ENCODE measurements at places on chromosomes 16 and 17.

DNA sequence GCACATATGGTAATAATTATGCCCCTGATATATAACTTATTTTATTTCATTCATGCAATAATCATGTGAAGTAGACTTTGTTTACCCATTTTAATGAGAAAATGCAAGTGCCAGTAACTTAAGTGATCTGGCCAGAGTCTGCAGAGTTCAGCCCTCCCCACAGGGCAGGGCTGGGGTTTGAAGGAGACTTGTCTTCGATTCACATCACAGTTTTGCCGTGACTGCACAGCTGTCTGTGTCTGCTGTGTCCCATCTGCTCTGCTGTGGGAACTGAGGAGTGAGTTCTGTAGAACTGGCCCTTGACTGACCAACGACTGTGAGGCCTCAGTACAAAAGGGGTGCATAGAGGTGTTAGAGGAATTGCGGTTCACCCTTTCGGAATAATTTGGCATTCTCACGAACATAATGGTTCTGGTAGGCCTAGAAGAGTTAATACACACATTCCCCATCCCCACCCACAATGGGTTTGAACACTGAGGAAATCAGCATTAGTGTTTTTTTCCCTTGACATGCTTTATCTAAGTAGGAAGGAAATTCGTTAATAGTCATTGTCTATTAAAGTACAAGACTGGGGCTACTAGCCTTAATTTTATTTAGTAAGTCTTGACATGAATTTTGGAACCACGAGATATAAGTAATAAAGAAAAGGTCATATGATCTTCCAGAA lies 113.6 kb upstream of the MON1B start:
- DNase-seq, result no peak

DNA sequence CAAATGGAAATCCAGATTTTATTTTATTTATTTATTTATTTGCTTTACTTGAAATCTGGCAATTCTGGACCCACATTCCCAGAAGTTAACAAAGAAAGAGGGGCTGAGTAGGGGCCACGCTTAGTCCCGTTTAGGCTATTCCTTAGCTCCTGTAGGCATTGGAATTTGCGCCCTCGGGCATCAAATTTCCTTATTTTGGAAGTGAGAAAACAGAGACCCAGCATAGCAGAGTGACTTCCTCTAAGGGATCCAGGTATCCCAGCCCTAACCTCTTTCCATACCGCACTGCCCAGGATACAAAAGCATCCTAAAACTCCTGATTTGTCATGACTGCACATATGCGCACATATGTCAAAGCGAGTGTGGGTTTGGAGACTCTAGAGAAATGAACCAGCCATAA lies 19.0 kb upstream of the SMG1 start:
- no peak for DNase-seq

GRCh38 chr16:12317121-12317810 lies 340.7 kb downstream of the SNX29 start:
- DNase-seq, result no peak

DNA sequence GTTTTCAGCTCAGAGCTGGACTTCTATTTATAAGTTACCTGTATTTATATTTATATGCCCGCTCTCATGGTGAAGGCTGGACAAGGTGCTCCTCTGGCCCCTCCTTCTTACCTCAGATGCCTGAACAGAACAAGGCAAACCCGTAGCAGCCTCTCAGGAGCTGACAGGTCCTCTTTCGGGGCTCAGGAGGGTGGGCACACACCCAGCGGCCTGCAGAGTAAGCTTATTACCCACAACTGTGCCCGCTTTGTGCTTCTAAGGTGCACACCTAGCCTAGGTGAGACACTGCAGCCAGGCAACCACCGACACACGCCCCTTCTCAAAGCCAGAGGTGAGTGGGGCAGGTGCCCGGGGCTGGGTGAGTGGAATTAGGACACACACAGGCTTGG lies 5.3 kb downstream of the NKIRAS2 start:
- DNase-seq, result no peak

- DNase-seq, result peak; percentile 1
Measured at GRCh38 chr17:55090079-55090492, 121.5 kb downstream of the STXBP4 start.

DNA sequence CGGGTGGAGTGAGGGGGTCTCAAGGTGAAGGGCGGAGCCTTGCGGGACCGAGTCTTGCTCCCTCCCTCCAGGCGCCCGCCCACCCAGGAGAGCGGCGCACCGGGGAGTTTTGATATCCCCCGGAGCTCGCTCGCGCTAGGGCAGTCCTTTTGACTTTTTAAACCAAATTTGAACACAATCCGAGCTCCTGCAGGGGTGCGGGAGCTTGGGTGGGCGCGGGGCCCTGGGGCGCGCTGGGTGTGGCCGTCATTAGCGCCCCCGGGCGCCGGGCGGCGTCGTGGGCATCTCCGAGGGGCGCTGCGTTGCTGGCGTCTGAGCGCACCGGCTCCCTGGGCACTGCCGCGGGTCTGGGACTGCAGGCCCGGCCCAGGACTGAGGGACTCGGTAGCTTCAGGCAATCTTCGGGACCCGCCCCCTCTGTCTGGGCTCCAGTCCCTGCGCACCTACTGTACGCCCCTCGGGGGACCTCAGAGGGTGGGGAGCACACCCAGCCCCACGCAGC lies 10.9 kb downstream of the MAF start:
- DNase-seq, result no peak

- DNase-seq, result no peak
Measured at GRCh38 chr16:88727871-88728270, 21.6 kb downstream of the CTU2 start.

- DNase-seq, result no peak
Measured at GRCh38 chr16:84722068-84722467, 22.3 kb downstream of the USP10 start.

- DNase-seq, result no peak
Measured at GRCh38 chr16:346587-346986, 5.9 kb downstream of the AXIN1 start.

GRCh38 chr16:3101841-3102470 lies 2.9 kb upstream of the ZSCAN10 start:
- DNase-seq, result no peak

Data from kidney epithelial cell (primary cell).